Upper lobe of left lung (tissue), 6 donors: ENCODE measurements at places on chromosomes 2 and 18. TPM values are rescaled to one million over a fixed set of nuclear protein-coding genes. Genes with fewer than 3 reads are reported as not detected.

DNA sequence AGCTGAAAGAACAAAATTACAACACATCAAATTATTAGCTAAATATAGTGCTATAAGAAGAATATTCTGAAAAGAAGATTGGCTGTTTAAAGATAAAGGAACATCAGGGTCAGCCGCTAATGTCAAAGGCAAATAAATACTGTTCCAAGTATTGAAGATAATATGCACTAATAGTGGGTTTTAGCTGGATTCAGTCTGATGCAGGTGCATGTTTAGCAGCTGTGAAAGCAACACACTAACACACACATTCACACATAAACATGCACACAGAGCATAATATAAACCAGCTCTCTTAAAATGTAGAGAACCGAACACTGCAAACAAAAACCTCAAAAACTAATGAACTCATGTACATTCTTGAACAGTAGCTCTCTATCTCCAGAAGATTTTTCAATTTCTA is 634.6 kb downstream of the ERBB4 start:
- no peak for DNase-seq

DNA sequence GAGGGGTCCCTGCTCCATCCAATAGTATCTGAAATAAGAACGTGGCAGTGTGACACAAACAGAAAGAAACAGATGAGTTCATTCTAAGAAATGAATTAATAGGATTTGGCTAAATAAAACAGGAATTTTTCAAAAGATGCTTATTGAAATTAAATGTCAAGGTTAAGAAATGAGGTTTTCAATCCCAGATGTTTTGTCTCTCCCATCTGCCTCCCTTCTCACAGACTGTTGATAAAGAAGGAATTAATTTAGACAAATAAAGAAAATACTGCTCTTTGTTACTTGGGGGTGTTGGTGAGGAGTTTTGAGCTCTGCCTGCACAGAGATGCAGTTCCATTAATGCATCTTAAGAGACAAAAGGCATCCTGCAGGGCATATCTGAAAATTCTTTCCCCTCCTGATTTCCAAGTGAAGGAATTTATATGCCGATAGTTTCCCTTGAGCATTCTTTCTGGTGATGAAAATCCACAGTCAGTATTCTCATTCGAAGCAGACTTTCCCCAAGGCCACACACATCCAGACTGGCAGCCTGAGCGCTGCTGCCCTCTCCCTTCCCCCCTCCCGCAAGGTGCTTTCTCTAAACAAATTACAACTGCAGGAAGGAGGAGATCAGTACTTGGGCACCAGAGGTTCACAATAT is 385.4 kb upstream of the RND3 start:
- DNase-seq: no peak

GRCh38 chr2:242031481-242032019 is 162.0 kb downstream of the RTP5 start:
- DNase-seq: peak; percentile 19

DNA sequence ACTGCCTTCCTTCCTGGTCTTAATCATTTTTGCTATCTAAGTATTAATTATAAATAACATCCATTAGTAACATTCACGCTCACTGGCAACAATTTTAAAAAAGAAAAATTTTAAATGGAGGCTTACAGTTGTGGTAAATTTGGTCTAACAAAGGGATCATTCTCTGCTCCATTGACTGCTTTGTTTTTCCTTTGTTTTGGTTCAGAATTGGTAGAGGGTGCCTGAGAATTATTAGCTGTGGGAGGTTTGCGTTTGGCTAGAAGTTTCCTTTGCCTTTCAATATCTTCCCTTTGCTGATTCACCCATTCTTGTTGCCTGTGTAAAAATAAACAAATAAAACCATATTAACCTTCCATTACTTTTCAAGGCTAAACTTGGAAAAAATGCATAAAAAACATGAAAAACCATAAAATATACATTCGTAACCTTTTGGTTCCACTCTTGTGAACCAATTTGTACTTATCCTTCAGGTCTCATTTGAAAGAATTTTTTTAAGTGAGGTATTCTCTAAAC is 114.6 kb downstream of the TLK1 start:
- no peak for DNase-seq

GRCh38 chr2:25483607-25484266 is 142.0 kb upstream of the DNMT3A start:
- no peak for DNase-seq

DNA sequence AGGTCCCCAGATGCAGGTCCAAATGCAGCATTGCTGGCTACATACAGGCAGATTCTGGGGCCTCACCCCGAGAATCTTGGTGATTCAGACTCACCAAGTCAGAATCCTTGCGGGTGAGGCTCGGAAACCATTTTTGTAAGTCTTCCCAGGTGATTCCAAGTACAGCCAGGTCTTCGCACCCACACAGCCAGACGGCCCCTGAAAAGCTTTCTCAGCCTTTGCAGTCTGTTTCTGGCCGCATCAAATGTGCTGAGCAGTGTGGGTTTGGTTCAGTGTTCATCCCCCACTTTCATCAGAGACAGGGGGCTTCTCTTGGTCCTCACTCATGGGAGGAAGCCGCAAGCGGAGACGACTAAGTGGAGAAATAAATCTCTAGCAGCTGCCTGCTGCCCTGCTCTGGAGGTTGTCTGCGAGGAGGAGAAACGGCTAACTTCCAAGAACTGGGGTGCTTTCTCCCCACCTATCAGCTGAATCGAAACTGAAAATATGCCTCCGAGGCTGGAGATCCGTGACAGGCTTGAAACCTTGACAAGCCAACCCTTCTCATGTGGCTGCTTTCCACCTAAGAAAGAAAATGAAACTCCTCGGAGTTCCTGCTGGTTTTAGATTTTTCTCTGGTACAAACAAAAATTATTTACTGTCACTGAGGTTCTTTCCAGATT is 8.9 kb upstream of the TMEM185B start:
- DNase-seq: no peak

DNA sequence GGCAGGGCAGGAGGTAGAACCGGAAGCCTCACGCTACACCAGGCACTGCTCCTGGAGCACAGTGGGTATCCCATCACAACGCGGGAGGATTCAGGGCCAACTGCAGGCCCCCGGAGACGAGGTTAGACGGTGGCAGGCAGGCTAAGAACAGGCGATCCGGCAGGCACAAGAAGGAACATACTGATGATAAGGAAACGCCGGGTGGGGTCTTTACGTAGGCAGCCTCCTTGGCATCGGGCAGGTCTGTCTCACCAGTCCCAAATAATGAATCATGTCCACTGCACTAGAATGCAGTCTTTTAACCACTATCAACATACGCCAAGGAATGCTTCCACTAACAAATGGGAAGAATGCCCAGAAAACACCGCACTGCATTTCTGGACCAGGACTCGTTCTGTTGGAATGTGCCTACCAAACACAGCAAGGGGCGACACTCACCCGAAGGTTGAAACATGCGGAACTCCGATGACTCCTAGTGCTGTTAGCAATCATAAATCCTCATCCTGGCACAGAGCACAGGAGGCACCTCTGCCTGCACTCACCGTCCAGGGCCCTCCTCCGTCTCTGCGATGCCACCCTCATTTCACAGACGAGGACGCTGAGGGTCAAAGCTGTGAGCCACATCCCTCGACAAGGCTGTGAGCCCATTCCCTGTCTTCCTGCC is 35.2 kb downstream of the ZNF516 start:
- no peak for DNase-seq

DNA sequence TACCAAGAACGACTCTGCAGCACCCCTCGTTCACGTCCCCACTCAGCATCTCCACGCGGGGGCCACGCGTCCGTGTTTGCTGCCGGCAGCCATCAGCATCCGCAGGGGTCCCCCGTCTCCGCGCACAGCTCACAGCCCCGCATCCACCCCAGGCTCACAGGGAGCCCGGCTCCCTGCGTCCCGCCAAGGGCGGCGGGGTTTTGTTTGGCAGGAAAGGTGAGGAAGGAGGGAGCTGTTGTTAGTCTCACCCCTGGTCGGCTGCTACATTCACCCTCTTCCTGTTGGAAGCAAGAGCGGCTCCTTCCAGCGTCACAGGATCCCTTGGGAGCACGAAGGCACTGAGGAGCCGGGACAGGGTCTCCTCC is 131.0 kb upstream of the CTDP1 start:
- peak; percentile 18 for DNase-seq

GRCh38 chr2:197502201-197502600 is 2.0 kb downstream of the HSPE1 start:
- no peak for DNase-seq

- no peak for DNase-seq
Observed at GRCh38 chr2:144102386-144102785, 417.5 kb downstream of the ZEB2 start.

DNA sequence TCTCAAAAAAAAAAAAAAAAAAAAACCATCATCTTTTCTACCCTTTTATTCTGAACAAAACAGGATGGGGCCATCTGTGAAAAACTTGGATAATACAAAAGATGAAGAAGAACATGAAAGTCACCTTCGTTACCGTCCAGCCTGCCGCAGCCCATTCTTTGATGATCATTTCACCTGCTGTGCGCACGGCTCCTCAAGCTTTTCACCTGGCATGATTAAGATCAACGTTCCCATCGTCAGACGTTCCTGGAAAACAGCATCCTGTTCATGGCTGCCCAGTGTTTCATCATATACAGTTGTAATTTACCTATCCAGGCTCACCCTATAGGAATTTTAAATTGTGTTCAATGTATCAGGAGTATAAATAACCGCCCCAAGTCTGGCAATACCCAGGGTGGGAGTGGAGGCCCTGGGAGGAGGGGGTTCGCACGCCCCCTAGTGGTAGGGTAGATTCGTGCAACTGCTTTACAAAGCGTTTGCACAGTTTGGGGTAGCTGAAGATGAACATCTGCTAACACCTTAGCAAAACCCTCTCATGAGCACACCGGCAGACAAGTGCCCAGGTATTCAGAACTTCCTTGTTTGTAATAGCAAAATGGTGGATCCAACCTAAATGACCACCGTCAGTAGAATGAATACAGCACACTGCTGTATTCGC is 49.0 kb upstream of the GLI2 start:
- no peak for DNase-seq

GRCh38 chr2:8193686-8194615 is 487.9 kb upstream of the ID2 start:
- no peak for DNase-seq

- no peak for DNase-seq
Observed at GRCh38 chr2:45778720-45779171, 127.3 kb downstream of the PRKCE start.

- no peak for DNase-seq
Observed at GRCh38 chr18:65363011-65363410, 387.8 kb upstream of the CDH7 start.

DNA sequence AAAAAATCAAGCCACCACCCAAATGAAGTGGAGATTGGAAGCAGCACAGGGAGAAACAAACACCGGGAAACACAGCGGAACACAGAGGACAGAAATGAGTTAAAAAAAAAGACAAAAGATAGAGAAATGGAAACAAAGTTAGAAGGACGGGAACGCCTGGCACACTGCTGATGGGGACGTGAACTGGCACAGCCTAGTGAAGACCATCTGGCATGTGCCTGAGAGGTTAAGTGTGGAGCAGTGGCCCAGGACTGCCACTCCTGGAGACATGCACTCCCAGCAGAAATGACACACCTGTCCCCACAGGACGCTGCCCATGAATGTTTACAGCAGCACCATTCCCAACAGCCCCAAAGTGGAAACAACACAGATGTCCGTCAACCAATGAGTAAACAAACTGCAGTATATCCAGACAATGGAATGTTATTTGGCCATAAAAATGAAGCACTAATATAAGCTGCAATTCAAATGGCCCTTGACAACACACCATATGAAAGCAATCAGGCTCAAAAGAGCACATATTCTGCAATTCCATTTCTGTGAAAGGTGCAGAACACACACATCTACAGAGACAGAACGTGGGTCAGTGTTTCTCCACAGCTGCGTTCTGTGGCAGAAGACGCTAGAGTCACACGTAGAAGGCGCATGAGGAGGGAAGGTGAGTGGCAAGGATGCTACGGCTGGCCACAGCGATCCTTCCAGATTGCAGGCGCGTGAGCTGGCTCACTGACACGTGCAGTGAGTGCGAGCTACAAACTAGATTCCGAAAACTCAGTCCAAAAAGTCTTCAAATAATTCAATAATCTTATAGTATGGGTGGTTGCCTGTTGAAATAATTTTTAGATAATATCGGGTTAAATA is 24.6 kb downstream of the THAP4 start:
- no peak for DNase-seq

GRCh38 chr2:236163471-236164200 is 4.5 kb downstream of the GBX2 start:
- DNase-seq: peak; percentile 77

- no peak for DNase-seq
Observed at GRCh38 chr2:149994057-149994728, 406.6 kb upstream of the MMADHC start.

DNA sequence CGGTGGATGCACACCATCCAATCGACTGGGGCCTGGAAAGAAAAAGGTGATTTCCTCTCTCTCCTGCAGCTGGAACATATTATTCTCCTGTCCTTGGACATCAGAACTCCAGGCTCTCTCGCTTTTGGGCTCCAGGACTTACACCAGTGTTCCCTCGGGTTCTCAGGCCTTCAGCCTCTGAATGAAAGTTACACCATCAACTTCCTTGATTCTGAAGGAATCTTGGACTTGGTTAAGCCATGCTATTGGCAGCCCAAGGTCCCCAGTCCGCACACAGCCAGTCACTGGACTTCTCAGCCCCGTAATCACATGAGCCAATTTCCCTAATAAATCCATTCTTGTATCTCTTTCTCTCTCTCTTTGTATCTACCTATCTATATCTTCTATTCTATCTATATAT is 418.9 kb downstream of the IRS1 start:
- DNase-seq: no peak

GRCh38 chr2:212914392-212914791 is 237.0 kb downstream of the IKZF2 start:
- no peak for DNase-seq

DNA sequence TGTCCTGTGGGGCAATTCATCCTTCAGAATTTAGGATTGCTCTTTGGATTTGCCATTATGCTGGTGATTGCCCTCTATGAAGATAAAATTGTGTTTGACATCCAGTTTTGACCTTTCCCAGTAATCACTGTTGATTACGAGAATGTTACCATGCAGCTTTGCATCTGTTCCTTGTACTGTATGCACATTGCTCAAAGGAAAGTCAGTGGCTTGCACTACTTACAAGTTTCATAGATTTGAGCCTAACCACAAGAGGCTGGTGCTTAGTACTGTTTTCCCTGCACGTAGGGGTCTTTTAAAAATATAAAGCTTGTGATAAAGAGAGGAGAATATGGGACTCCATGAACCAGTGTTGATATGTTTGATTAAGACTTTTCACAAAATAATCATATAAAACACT is 77.9 kb downstream of the SLC39A10 start:
- DNase-seq: no peak

GRCh38 chr2:234976479-234977227 is 24.8 kb downstream of the SH3BP4 start:
- DNase-seq: no peak

GRCh38 chr18:11047156-11047555 is 102.2 kb downstream of the PIEZO2 start:
- DNase-seq: no peak

The TYMS gene
- total RNA-seq: 7.6 TPM

The CD8A gene
- 5.6 TPM for total RNA-seq

The CAPN13 gene
- total RNA-seq: 11.2 TPM

The CFAP210 gene
- total RNA-seq: 1.4 TPM

The FLACC1 gene
- total RNA-seq: 2.4 TPM

The ERBB4 gene
- total RNA-seq: 14.4 TPM

The PDE11A gene
- total RNA-seq: not detected

The C2orf66 gene
- not detected for total RNA-seq

The PJVK gene
- total RNA-seq: 2.1 TPM

The IL1R1 gene
- total RNA-seq: 99.7 TPM

The OTX1 gene
- 1.7 TPM for total RNA-seq

The TRABD2A gene
- total RNA-seq: 2.0 TPM
